ENCODE measurements at places on chromosomes 4 and X. TPM values are rescaled to one million over a fixed set of nuclear protein-coding genes. Genes with fewer than 3 reads are reported as not detected.

Gene PLXNA3
- total RNA-seq, result 17.9 TPM

Gene HOPX
- total RNA-seq, result 0.98 TPM

Gene TENM3
- 31.0 TPM for total RNA-seq

Gene ZCCHC4
- total RNA-seq, result 15.0 TPM

Gene DDX53
- not detected for total RNA-seq

Gene NALF2
- total RNA-seq, result not detected

Gene MAGEB5
- not detected for total RNA-seq

Gene SASH3
- 7.3 TPM for total RNA-seq

Gene PABPC1L2B
- total RNA-seq, result not detected

Gene EMCN
- 41.3 TPM for total RNA-seq

Gene BEX4
- 13.9 TPM for total RNA-seq

Gene GC
- not detected for total RNA-seq

Gene PDZD11
- total RNA-seq, result 29.9 TPM

Gene PABPC4L
- total RNA-seq, result 2.8 TPM

Gene COX7B2
- not detected for total RNA-seq

Measured in subcutaneous adipose tissue (tissue), 4 donors.